Stimulated activated memory B cell treated with anti-CD40 and anti-IgM and Interleukin-4, amounts not matched to agents 10 μg/mL and 1 μg/mL and 100 μg/mL, for 72 hours (primary cell): ENCODE measurements at places on chromosomes 5 and 9.
A peak's percentile ranks its signal among the peaks of the same experiment; 100 is the strongest.

DNA sequence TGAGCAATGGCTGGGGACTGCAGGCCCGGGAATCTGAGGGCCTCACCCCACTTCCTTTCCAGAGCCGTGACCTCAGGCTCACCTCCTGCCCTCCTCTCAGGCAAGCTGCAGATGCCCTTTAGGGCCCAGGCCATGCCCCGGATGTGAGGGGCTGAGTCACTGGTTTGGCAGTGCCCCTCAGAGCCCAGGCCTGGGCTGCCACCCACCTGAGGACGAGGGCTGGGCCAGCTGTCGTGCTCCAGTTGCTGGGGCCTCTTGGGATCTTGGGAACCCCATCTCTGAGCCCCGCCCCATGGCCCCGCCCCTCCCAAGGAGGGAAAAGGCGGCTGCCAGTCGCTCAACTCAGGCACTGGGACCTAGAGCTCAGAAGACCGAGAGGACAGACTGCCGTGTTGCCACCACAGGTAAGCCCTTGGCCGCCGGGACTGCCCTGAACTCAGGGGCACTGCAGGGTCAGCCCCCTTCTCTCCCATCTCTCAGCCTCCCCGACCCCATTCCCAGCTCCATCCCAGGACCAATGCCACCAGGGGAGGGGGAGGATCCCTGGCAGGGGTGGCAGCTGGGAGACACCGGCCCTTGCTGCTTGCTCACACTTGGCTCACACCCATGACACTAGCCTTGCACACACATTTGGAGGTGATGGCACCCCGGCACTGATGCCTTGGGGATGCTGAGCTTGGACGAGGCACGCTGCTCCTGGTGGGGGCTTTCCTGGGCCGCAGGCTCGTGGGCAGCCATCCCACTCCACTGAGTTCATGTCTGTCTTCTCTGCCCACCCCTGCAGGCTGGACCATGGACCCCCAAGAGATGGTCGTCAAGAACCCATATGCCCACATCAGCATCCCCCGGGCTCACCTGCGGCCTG lies at the start of gene CYSRT1:
TSS of gene CYSRT1 (plus strand) at position 345 of the 865 bp plus-strand sequence. CDS start at position 793, 448 bp downstream.
- no peak for ATAC-seq

DNA sequence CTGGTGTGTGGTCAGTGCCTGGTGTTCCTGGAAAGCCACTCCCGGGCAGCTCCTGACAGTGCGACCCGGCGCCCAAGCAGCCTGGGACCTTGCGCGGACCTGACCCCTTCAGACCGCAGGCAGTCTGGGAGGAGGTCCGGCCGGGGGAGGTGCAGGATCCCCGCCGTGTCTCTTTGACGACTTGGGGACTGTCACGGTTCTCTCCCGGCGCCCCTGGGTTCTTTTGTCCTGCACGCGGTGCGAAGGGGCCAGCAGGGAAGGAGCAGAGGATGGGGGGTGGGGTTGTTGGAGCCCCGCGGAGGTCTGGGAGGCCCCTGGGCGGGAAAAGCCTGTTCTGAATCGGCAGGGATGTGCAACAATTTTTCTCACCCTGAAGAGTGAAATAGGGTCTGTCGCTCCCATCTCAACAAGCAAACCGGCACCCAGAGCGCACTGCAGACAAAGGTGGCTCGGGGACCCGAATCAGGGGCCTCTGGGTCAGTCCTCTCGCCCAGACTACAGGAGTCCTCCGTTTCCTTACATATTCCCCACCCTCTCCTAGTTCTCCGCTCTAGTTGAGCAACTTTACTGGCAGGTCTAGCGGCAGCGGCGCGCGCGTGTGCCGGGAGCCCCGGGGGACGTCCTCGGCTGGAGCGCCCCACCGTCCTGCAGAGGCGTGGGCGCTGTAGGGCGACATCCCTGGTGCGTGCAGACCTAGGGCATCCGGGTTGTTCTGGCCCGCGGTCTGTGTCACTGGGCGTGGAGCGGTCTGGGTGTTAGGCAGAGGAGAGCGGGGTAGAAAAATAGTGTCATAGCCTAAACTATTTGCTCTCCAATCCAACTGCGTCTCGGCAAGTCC lies 1.2 kb downstream of the VCAN start:
- ATAC-seq = peak; percentile 69

GRCh38 chr9:8705861-8706260 lies 906.3 kb upstream of the DMAC1 start:
- no peak for ATAC-seq

DNA sequence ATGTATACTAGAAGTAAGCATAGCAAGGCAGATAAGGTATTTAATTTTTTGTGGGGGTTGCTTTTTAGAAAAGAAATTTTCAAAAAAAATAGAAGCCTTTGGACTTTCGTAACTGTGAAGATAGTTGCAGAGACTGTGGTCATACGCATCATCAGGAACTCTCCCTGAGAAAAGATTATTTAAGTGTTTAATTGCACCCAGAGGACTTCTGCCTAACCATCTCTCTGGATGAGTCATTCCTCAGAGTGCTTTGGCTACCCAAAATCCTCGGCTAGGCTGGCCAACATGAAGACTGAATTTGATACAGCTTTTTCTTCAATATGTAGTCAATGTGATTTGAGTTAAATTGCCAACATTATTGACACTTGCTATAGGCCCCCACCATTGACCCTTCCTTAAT lies 296.4 kb downstream of the TLR4 start:
- ATAC-seq = no peak

DNA sequence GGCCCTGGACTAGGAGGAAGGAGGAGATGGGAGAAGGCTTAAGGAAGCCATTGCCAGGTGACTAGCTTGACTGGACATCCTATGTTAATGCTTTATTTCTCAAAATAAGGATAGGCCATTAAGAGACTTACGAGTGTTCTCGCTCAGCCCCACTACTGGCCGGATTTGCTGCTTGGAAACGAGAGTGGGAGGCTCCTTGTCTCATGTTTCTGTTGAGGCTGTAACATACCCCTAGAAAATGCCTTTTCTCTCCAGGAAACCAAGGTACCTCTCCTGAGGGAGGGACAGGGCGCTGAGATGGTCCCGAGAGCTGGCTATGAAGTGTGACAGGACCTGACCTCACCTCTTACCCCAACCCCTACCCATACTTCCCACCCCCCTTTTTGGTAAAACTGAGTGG lies 60.0 kb downstream of the RALGPS1 start:
- ATAC-seq = no peak

DNA sequence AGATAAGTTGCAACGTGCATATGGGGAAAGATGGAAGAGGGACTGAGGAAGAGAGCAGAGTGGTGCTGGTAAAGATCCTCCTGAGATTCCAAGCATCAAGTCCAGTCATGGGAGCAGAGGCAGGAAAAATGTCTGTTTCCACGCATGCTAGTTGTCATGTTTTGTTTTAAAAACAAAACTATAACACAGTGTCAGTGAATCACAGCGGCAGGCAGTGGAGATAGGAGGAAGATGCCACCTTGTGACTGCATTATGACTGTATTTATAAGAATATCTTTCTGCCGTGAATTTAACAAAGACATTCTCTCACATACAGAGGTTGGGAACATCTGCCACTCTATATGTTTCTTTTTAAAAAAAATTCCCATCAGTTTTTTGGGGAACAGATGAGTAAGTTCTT lies 3.7 kb upstream of the SVEP1 start:
- ATAC-seq = no peak

- no peak for ATAC-seq
Observed at GRCh38 chr5:122690266-122690665, 84.6 kb upstream of the SNX2 start.

DNA sequence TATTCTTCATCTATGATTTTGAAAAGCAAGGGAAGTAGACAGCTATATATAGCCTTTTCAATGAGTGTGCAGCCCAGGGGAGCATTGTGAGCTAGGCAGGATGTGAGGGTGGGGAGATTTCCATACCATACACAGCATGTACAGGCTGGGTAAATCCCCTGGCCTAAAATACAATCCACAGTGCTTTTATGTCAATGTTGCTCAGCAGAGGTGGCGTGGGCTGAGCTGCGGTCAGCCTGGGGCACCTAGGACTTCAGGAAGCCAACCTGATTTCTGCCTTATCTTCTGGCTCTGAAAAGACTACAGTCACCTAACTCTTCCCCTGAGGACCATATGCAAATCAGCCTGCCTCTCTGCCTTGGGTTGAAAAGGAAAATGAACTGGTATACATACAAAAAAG lies 6.3 kb upstream of the GARIN3 start:
- peak; percentile 99 for ATAC-seq

- no peak for ATAC-seq
Observed at GRCh38 chr5:148163345-148163744, 5.0 kb upstream of the SPINK14 start.

DNA sequence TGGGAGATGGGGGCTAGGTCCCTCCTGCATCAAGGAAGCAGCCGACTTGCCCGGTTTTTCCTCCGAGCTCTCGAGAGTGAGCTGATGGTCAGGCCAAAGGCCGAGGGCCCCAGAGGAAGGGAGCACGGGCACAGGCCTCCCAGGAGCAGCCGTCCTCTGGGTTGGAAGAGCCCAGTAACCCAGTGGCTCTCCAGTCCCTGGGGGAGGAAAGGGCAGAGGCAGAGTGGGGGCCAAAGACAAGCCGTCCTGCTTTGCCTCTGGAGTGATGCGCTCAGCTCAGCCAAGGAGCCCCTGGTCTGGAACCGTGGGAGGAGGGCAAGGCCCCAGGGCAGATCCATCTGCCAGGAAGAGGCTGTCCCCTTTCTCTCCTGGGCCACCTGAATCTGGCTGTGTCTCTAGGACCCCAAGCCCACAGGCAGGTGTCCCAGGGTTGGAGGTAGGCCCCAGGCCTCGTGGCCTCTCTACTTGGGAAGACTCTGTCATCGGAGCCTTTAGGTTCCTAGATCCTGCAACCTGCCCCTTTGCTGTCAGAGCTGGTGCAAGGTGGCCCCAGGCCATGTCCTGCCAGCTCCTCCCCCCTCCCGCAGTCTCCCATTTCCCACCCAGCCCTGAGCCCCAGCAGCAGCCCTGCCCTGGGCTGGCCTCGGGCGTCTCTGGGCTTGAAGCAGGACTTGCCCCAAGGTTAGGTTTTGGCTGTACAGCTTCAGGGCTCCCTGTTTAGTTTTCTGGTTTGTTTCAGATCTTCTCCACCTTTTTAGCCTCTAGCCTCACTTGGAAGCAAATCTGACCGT lies 224.1 kb downstream of the CACNA1B start:
- ATAC-seq = no peak

DNA sequence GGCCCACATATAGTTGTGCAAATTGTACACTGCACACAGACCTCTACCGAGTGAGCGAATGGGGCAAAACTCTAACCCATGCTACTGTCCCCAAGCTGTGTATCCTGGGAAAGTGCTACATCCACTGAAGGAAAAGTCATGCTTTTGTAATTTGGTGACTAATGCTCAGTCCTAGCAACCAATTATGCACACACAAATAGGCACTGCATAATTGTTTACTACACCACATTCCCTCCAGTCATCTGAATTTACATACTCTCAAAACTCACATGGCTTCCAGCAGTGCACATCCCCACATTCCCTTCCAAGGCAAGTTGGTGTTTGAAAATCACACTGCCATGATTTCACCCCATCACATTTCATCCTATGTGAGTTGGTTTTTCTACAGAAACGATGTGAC lies 125.9 kb upstream of the OSMR start:
- no peak for ATAC-seq

GRCh38 chr5:59055745-59056448 lies 473.0 kb downstream of the RAB3C start:
- ATAC-seq = no peak

- no peak for ATAC-seq
Observed at GRCh38 chr5:149215478-149216090, 56.1 kb upstream of the AFAP1L1 start.

DNA sequence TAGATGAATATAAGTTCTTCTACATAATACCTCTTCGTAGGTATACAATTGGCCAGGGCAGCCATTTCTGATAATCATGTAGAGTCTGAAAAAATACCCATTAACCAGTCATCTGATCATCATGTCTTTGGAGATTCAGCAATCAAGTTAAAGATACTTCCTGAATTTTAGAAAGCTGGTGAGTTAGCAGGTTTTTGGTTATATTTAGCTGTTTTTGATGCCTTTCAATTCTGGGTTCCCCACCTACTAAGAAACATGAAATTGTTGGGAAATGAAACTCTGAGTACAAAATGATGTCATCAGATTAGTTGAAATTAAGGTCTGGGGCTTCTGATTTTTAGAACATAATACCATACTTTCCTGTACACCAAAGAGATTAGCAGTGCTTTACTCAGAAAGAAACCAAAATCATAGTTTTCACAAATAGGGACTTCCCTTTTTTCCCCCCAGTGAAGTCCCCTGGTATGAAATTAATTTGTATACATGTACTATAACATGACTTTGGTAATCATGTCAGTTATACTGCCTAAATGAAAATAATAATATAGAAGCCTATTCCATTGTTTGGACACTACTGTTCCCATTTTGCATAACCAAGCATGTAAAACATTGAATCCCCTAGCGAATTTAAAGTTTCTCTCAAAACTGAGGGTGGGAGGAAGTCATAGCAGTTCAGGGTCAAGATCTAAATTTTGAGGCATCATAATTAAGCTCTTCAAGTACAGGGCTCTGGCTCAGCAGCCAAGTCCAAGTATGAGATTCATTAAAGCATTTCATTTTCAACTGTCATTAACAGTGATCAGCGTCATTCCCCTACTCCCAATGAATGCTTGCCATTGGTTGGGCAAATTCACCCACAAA lies 17.9 kb downstream of the PRLR start:
- ATAC-seq = peak; percentile 87

DNA sequence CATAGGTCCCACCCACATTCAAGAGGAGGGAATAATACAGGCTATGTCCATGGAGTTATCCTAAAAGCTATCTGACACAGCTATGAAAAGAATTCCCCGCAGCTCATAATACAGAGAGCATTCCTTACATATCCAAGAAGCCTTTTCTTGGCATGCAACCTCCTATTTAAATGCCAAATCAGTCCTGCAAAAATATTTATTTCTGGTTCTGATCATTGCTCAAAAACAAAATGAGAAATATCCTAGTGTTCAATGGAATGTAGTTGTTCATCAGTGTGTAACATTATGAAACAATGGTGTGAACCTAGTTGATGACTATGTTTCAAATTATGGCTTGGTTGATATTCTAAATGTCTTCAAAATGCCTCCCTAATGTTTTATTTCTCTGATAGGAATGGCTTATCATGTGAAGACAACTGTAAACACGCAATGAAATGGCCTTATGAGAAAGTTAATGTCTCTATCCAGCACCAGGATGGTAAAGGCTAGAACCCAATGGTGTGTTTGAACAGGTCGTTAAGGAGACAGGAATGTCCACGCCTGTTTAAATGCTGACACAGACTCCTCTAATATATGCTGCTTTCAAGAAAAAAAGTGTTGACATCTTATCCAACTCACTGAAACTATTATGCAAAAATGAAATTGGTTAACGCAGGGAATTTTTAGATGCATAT lies 126.7 kb upstream of the CDH6 start:
- ATAC-seq = no peak

DNA sequence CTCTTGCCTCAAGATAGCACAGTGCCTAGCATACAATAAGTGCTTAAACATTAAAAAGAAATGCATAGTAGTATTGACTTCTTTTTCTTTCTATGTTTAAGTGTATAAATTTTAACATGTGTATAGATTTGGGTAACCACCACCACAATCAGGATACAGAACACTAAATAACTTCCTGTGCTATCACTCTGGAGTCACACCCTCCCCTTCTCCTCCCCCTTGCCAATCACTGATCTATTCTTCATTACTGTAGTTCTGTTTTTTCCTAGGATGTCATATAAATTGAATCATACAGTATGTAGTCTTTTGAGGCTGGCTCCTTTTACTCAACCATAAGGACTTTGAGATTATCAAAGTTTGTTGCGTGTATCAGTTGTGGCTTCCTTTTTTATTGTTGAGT lies 68.5 kb downstream of the OSTF1 start:
- ATAC-seq = no peak

GRCh38 chr9:86491468-86492266 lies 137.5 kb upstream of the TUT7 start:
- ATAC-seq = no peak
